ENCODE measurements at places on chromosomes 2 and 18.

DNA sequence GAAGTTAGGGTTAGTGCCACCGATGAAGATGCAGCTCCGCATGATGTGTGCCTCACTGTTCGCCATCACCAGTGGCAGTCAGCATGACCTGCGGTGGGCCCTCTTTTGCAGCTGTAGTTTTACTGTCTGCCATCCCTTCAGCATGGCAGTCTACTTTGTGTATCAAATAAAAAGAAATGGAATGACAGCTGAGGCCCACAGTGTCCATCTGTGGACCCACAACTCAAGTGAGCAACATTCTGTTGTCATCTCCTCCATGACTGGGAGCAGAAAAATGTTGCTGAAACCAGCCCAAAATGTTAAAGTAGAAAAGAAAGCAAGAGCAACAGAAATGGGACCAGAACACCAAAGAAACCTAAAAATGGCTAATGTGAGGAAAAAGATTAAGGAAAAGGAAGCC is 128.7 kb downstream of the MEP1B start:
- H3K27me3 ChIP-seq, result no peaks in the 10 kb centered on the region
- H3K4me3 ChIP-seq, result no peak overlapping the region
- H3K4me1 ChIP-seq, result no peaks in the 10 kb centered on the region
- no peak overlapping the region for H3K27ac ChIP-seq

GRCh38 chr2:143132355-143132754 is 3.1 kb downstream of the ARHGAP15 start:
- no peaks in the 10 kb centered on the region for H3K36me3 ChIP-seq
- no peaks in the 10 kb centered on the region for H3K27me3 ChIP-seq
- no peak overlapping the region for H3K4me3 ChIP-seq
- no peak overlapping the region for H3K27ac ChIP-seq

GRCh38 chr2:186925514-186925913 is 76.5 kb upstream of the ZSWIM2 start:
- no peaks in the 10 kb centered on the region for H3K4me1 ChIP-seq
- H3K36me3 ChIP-seq, result no peaks in the 10 kb centered on the region
- no peaks in the 10 kb centered on the region for H3K27me3 ChIP-seq
- H3K27ac ChIP-seq, result no peak overlapping the region

GRCh38 chr2:195477248-195477995 is 179.6 kb upstream of the SLC39A10 start:
- no peaks in the 10 kb centered on the region for H3K27me3 ChIP-seq
- no peak overlapping the region for H3K27ac ChIP-seq
- no peaks in the 10 kb centered on the region for H3K4me1 ChIP-seq

DNA sequence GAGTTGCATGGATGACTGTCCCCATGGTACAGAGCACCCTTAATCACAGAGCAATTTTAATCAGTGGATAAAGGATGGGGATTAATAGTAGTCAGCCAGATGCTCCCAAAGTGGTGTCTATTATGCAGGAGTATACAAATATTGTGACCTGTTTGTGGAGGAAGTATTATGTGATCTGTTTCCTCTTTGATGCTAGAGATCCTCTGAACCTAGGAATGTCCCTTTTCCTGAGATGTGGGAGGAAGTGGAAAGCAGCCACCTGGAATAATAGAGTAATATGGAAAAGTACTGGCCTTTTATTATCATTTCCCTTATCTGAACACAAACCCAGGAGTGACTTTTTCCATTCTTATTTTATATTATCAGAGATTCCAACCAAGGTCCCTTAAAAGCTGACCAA is 94.2 kb upstream of the EFEMP1 start:
- H3K4me1 ChIP-seq, result no peaks in the 10 kb centered on the region
- H3K4me3 ChIP-seq, result no peak overlapping the region
- H3K36me3 ChIP-seq, result no peaks in the 10 kb centered on the region
- DNase-seq, result no peak
- no peaks in the 10 kb centered on the region for H3K27me3 ChIP-seq

- H3K27me3 ChIP-seq, result no peaks in the 10 kb centered on the region
- no peak overlapping the region for H3K4me3 ChIP-seq
- H3K27ac ChIP-seq, result no peak overlapping the region
- H3K36me3 ChIP-seq, result no peaks in the 10 kb centered on the region
Measured at GRCh38 chr2:207040696-207041095, 101.4 kb downstream of the CPO start.

DNA sequence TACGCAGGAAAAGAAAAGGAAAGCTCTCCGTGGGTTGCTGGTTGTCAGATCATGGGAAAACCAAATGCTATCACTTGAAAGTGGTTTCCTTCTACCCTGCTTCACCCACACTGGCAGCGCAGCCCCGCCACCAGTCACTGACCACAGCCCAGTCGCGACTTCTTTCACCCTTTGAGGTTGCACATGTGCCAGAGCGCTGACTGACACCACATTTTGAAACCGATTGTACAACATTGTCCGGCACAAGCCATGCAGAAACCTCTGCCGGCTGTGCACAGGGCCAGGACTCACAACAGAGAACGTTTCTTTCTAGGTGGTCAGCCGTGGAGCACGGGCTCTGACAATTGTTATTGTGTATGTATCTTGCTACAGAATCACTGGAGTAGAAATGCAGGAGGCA is 827.2 kb upstream of the POU3F3 start:
- H3K27me3 ChIP-seq, result no peaks in the 10 kb centered on the region
- no peak for DNase-seq
- no peak overlapping the region for H3K27ac ChIP-seq

GRCh38 chr18:13288509-13289133 is 70.1 kb downstream of the LDLRAD4 start:
- H3K36me3 ChIP-seq, result no peaks in the 10 kb centered on the region
- no peak overlapping the region for H3K4me3 ChIP-seq
- no peaks in the 10 kb centered on the region for H3K4me1 ChIP-seq
- DNase-seq, result no peak
- no peak overlapping the region for H3K27ac ChIP-seq
- H3K27me3 ChIP-seq, result no peaks in the 10 kb centered on the region

DNA sequence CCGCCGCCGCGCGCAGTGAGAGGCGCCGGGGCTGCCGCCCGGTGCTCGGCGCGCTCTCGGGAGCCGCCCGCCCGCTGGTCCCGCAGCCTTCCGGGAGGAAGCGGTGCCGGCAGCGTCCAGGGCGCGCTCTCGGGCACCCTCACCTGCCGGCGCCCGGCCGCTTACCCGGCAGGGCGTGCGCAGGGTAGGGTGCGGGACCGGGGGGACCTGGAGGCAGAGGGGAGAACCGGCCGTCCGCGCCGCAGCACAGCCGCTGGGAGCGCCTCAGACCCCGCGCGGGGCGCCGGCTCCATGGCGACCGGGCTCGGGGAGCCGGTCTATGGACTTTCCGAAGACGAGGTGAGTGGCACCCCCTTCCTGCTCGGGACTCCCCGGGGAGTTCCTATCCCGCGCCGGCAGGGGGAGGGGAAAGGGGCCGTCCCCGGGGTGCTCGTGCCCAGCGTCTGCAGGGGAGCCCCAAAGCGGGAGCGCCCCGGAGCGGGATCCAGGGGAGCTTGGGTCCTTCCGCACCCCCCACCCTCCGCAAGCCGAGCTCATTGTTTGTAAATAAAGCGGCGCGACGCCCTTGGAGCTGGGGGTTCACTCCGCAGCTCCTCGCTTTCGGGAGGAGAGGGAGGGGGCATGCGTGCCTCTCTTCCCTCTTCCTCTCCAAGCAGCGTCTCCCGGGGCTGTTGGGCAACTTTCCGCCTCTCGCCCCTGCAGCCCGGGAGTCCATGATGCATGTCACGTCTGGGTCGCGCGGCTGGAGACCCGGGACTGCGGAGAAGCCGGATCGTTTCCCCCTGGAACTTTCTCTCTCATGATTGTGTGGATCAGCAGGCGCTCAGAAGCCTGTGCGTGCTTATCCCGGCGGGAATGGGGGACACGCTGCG is 580 bp downstream of the NEDD4L start:
- H3K27me3 ChIP-seq, result no peaks in the 10 kb centered on the region
- no peak overlapping the region for H3K27ac ChIP-seq
- peak overlapping the region; percentile 96 for H3K4me3 ChIP-seq
- peaks cover 4% of the 10 kb centered on the region for H3K4me1 ChIP-seq
- no peaks in the 10 kb centered on the region for H3K36me3 ChIP-seq

DNA sequence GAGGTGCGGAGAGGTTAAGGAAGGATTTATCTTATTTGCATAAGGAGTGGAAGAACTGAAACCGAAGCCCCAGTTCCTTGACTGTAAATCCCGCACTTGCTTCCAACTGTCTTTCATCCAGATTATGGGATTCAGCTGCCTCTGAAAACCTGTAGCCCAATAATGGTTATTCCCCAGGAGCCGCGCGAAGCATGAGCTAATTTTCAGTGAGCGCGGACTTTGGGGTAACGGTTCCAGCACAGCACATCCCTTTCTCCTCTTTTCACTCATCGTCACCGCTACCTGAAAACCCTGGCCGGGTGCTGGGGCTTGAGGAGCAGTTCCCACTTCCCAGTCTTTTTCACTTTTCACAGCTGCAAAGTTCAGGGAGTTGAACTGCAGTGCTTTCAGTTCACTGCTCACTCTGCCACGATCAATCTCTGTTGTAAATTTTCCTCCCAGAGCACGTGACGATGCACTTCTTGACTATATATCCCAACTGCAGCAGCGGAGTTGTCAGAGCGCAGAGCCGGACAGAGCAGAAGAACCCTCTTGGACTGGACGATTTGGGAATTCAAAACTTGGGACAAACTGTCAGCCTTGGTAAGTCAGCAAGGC is at the start of gene KCNE4:
TSS of gene KCNE4 (plus strand) at position 498 of the 597 bp plus-strand sequence. CDS start 641 bp downstream, outside the sequence.
- DNase-seq, result no peak
- no peaks in the 10 kb centered on the region for H3K36me3 ChIP-seq
- H3K27ac ChIP-seq, result no peak within 1 kb of the TSS
